ENCODE measurements at places on chromosomes 4 and X.

DNA sequence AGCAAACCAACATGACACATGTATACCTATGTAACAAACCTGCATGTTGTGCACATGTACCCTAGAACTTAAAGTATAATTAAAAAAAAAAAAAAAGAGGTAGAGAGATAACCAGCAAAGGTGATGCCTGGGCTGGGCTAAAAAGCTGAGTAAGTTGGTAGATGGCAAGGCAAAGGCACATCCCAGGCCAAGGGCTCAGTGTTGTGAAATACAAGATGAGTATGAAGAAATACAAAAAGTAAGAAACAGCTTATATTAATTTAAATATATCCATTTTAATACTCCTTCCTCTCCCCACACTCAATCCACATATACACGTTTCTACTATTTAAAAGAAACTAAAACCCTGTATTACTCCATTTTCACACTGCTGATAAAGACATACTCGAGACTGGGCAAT, 25.8 kb downstream of the TEC start:
- no peak for DNase-seq

- no peak for DNase-seq
Observed at GRCh38 chr4:159042097-159042605, 60.7 kb upstream of the RAPGEF2 start.

GRCh38 chrX:19549838-19550237, 34.5 kb upstream of the MAP3K15 start:
- no peak for DNase-seq

DNA sequence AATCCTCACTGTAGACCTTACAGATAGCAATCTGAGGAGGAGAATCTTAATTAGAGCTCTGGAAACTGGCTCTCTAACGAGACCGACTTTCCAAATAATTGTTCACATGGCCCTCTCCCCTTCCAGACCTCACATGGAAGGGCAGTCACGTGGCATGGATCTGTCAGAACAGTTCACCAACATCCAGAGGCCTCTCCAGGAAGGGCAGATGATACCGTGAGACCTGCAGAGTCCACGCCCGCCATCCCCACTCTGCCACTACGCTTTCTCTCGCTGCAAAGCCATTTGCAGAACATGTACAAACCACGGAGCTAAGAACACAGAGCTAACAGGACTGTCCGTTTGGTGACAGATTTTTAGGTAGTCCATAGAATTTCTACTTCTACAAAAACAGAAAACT, 20.7 kb downstream of the FAT1 start:
- no peak for DNase-seq

GRCh38 chrX:44319550-44319949, 23.9 kb downstream of the EFHC2 start:
- no peak for DNase-seq

DNA sequence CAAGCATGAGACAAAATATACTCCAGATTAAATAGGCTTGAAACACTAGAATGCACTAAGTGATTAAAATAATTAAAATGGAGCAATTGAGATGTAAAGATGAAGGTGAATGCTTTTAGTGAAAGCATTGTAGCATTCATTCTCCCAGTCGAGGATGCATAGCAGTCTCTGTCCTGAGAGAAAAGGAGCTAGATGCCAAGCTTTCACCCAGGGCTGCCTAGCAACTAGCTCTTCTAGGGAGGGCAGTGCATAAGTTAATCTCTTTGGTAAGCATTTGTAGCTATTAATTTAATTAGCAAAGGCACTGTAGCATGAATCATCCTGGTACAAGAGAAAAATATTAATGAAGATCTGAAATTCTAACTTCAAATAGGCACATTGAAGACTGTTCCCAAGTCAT, 1014.8 kb downstream of the C4orf33 start:
- no peak for DNase-seq

DNA sequence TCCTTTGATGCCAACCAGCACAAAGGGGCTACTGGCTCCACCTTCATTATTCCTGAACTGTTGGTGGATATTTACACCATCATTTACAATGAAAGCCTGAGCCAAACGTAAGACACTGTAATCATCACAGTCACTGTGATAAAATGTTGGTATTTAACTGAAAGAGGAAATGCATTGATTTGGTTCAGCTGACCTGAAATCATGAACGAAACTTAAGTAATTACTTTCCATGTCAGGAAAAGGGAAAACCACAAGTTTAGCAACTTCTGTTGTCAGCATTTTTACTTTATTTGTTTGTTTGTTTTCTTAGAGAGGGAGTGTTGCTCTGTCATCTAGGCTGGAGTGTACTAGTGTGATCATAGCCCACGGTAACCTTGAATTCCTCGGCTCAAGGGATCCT, 247.8 kb upstream of the FAM47A start:
- DNase-seq = no peak

- DNase-seq = no peak
Observed at GRCh38 chr4:91037951-91038350, 910.8 kb downstream of the CCSER1 start.

DNA sequence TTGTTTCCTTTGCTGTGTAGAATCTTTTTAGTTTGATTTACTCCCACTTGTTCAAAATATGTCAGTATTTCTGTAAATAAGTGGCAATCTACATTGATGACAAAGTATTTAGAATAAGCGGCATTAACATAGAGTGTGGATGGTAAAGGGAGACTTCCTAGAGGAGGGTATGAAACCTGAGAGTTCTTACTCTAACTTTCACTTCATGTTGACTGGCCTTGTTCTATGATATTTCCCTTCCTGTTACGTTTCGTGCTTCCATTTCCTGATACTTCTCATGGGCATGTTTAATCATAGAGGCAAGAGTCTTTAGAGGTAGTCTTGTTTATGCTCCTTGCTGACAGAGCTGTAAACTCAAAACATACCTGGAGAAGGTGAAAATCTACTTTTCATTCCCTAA, 408.9 kb downstream of the GLUD2 start:
- DNase-seq = no peak

DNA sequence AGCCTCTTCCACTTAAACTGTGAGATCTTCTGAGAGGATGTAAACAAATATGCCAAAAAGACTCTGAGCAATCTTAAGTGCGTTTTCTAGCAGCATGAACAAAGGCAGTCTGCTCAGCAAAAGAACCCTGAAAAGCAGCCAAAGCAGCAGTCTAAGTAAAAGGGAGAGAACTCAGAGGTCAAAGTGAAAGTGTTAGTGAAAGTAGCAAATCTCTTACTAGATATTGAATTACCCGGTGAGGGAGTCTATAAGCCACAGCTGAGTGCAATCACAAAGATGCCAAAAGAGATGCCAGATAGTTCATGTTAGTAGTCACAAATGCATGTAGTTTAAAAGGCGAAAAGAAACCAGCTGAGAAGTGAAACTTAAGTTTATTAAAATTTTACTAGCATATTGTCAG, 7.9 kb upstream of the GNRHR start:
- peak; percentile 9 for DNase-seq

GRCh38 chr4:46316215-46316614, 73.7 kb downstream of the GABRA2 start:
- no peak for DNase-seq

DNA sequence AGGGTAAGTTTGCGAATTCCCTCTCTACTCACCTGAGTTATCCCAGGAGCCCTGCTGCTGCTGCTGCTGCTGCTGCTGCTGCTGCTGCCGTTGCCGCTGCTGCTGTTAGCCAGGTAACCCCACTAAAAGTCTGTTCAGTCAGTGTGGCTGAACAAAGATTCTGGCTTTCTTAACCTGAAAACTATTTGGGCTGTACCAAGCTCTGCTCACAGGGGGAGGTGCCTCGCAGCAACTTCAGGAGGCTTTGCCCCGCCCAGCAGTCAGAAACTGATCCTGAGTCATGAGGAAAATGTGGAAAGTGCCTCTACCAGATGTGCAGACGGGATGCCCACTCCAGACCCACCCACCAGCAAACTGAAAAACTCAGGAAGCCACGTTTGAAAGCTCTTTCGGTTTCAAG, at the start of gene CAPN6:
TSS of gene CAPN6 (minus strand) at position 145 of the 400 bp plus-strand sequence. CDS start 6,547 bp downstream, outside the sequence.
- DNase-seq = no peak

GRCh38 chrX:154307202-154307601, 11.6 kb downstream of the TKTL1 start:
- DNase-seq = no peak

- DNase-seq = no peak
Observed at GRCh38 chr4:68209003-68209402, 36.5 kb downstream of the TMPRSS11B start.

GRCh38 chr4:17512973-17513665, 1.2 kb upstream of the QDPR start:
- no peak for DNase-seq

GRCh38 chrX:3141031-3141430, 99.8 kb downstream of the ARSF start:
- DNase-seq = no peak

All from renal cortex interstitium (tissue), 15 donors.